ENCODE measurements at places on chromosomes 13 and 19.

DNA sequence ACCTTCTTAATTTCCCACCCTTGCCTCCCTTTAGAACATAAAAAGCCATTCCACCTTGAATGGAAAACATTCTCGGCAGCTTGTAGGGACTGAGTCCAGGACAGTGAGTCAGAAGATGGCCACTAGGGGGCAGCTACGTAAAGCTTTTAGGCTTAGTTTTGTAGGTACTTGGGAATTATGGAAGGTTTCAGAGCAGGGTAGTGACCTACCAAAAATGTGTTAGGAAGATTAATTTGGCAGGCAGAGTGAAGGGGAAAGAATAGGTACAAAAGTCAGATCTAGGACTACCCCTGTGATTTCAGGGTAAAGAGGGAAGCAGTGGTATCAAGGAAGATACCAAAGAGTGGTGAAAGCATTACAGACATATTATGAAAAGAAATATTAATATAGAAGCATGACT lies 198.4 kb downstream of the NDFIP2 start:
- peak; percentile 15 for DNase-seq

DNA sequence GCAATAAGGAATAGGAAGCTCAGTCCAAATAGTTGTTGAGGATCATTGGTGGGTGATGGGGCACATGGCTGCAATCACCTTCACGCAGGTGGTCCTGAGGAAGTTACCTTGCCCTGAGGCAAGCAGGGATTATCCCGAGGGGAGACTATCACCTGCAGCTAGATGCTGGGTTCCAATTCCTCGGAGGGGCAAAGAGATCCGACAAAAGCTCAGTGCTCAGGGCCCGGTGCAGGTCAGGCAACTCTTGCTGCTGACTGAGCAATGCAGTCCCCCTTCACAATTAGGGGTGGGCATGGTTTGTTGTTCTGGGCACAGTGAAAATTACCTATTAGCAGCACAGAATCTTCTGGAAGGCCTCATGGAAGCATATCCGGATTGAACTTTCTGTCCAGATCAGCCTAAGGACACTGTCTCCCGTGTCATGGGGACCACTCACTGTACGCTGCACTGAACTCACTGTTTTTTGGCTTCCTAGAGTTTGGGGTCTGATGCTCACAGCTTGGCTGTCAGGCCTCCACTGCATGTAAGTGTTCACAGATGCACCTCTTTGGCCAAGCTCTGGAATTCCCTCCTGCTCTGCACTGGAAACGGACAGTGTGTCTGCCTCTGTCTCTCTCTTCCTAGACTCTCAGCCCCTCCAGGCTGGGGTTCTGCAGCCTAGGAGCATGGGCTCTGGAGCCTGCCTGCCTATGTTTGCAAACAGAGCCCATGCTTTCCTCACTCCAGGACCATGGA lies 372.7 kb downstream of the ZNF536 start:
- DNase-seq = no peak

DNA sequence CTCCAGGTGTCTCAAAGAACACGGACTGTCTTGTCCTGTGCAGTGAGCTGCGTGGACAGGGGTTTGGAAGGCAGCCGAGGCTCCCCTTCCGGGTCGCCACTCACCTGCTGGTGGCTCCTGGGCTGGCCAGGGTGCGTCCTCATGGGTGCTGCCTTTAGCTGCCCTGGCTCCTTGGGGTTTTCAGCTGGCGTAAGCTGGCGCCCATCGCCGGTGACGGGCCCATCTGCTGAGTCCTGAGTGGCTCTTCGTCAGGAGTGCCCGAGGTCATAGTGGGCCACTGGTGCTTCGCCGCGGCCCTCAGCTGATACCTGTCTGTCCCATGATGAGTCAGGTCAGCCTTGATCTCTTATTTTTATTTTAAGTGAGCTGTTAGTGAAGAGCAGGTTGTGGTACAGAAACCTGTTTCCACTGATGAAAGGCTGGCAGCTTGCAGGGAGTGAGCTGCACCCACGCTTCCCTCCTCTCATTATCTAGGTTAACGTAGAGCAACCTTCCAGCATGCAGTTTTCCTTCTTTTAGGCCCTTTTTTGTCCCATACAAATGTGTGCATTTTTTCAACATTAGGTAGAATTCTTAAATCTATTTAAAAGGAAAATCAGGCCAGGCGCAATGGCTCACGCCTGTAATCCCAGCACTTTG lies 18.4 kb downstream of the EPN1 start:
- DNase-seq = no peak

DNA sequence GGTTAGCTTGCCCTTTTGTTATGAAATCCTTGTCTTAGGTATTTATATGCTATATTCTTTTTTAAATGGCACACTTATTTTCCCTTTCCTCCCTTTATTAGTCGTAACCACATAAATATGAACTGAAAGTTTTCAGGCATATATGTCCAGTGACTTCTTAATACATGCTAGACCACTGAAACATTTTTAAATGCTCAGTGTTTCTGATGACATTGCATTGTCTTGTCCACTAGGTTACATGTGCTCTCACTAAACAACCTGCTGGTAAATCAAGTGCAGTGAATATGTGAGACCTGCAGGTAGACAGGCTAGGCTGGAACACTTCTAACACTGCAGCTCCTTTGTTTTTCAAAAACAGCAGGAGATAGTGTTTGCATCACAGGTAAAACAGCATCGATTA lies 332.6 kb upstream of the DACH1 start:
- no peak for DNase-seq

DNA sequence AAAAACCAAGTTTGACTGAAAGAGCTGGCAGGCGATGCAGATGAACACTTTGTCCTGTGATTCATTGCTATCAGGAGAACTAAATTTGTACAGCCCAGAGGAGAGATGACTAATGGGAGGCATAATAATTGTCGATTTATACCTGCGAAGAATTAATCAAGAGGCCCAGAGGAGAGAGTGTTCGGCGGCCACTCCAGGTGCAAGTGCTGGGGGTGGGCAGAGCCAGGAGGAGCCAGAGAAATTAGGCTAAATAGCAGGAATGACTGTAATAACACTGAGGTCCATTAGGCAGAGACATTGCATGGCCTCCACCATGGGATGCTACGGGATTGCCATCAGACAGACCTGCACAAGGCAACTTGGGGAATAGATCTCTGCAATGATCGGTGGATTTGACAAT lies 107.7 kb upstream of the UQCRFS1 start:
- no peak for DNase-seq

DNA sequence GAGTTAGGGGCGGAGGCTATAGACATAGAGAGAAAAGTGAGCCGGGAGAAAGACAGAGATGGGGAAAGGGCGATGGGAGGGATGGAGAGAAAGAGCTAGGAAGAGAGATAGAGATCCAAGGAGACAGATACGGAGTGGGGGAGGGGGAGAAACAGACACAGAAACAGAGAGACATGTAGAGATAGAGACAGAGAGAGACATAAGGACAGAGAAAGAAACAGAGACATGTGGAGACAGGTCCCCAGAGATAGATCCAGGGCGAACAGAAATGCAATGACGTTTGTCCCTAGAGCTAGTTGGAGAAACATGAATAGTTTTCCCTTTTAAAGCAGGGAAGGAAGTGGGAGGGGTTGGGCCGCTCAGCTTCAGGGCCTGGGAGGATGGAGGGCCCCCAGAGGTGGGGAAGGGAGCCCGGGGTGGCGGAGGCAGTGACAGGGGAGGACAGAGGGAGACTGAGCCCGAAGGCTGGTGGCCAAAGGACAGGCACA lies 4.6 kb downstream of the PPP1R14A start:
- no peak for DNase-seq

DNA sequence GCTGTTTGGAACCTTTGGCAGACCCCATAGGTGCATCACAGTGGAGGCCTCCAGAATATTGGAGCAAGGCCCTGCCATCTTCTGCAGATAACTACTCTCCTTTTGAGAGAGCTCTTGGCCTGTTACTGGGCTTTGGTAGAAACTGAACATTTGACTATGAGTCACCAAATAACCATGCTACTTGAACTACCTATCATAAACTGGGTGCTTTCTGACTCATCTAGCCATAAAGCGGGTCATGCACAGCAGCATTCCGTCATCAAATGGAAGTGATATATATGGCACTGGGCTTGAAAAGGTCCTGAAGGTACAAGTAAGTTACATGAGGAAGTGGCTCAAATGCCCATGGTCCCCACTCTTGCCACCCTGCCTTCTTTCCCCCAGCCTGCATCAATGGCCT lies 782.5 kb upstream of the SLITRK6 start:
- DNase-seq = no peak

DNA sequence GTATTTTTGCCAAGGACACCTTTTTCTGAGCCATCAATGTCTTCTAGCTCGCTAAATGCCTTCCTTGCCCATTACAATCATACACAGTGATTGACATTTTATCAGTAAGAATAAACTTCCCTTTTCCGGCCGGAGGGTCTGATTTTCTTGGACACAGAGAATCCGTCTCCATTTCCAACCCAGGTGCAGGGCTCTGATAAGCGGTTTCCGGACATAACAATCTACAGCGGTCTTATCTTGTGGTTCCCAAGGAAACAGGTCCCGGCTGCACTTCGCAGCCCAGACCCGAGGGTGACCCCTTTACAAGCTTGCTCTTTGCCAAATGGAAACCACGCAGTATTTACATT lies 5.1 kb upstream of the ZNF77 start:
- no peak for DNase-seq

GRCh38 chr19:787536-787935 lies 9.7 kb upstream of the PTBP1 start:
- DNase-seq = no peak

DNA sequence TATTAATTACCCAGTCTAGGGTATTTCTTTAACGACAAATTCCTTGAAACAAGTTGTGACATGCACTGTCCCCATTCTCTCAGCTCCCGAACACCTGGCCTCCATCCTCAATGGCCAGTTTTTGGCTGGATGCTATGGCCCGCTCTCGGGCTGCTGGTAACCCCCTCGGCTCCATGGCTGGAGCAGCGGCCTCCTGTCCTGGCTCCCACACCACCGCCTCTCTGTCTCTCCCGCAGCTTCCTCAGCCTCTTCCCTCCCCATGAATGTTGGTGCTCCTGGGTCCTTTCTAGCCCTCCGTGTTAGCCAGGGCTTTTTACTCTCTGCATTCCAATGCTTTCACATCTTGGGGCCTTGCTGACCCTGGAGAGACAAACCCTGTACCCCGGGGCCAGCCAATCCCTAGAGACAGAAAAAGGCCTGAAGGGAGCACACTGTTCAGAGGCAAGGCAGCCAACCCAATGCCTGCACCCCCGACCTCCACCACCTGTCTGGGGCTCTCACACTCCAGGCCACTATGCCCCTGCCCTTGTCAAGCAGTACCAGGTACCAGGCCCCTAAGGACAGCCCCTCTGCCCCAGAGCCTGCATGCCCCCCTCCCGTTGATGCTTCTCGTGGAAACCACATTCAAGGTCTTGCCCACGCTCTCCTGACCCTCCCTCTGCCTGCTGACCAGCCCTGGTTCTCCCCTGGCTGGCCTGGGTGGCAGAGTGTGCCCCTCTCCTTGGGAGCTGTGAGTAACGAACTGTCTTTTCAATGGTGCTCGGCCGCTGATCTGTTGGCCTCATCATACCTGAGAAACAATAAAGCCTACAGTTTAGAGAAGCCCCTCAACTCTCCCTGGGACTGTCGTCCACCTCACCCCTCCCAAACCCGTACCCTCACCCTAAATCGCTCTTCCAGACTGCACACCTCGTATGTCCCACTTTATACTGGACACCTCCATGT lies 86.9 kb upstream of the GPR183 start:
- no peak for DNase-seq

- no peak for DNase-seq
Measured at GRCh38 chr13:98261165-98261702, 84.2 kb upstream of the RNF113B start.

GRCh38 chr13:99658261-99658991 lies 157.2 kb downstream of the TM9SF2 start:
- DNase-seq = peak; percentile 34

GRCh38 chr19:39417463-39418181 lies 5.2 kb downstream of the PLEKHG2 start:
- no peak for DNase-seq

DNA sequence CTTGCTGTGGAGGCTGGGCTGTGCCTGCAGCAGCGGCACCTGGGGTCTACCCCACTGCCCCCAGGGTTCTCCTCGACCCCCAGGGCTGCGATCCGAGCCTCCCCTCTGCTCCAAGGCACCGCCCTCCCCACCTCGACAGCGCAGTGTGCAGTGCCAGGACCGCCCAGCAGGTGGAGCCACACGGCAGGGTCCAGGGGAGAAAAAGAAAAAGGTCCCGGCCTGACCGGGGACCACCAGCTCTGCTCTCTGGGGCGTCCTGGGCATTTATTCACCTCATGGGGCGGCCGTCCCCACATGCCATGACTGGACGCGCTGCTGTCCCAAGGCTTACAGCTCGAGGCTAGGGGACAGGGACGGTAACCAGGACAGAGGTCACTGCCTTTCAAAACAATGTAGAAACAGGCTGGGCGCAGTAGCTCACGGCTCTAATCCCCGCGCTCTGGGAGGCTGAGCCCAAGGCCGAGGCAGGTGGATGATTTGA lies 10.6 kb downstream of the REXO1 start:
- DNase-seq = no peak

GRCh38 chr19:28170066-28170465 lies 1042.9 kb downstream of the UQCRFS1 start:
- no peak for DNase-seq

- no peak for DNase-seq
Measured at GRCh38 chr13:98144801-98145350, 2.0 kb downstream of the FARP1 start.

DNA sequence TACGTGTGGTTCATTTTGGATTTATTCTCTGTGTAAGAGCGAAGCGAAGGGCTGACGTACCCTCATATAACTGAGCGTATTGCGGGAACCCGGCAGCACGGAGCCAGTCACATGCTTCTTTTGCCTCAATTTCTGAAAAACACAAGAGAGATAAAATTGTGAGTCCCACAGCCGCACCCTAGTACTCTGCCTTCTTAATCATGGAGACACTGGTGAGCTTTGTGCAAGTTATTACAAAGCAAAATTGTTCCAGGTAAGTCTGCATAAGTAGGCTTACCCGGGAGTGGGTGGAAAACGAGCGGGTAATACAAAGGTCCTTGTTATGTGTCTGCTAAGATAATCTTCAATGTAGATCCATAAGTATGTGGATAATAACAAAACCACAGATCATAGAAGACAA lies 118.1 kb downstream of the STARD13 start:
- no peak for DNase-seq

GRCh38 chr13:112954488-112955270 lies 14.3 kb upstream of the MCF2L start:
- DNase-seq = no peak

- no peak for DNase-seq
Measured at GRCh38 chr13:48615049-48615448, 38.7 kb upstream of the CYSLTR2 start.

DNA sequence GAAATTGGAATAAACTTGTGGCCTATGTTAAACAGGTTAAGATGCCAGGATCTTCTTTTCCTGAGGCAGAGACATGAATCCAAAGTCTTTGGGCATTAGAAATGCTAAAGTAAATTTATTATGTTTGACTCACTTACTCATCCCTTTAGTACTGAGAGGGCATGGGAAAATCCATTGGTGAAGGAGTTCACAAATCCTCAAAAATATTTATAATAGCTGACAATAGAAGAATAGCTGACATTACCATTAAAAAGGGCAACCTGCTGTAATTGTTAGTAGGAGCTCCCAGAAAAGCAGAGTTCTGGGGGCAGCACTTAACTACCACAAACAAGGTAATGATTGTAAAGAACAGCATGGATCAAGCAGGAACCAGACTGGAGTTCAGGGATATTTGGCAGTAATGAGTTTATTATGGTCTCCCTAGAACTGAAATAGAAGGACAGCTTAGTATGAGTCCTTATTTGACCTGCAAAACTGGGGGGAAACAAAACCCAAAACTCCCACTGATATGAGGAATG lies 285.8 kb upstream of the KLHL1 start:
- DNase-seq = no peak
